ENCODE measurements at places on chromosomes 11 and 22.

- DNase-seq = no peak
Measured at GRCh38 chr22:45962756-45963324, 14.1 kb downstream of the WNT7B start.

GRCh38 chr22:19943082-19944026, 1.7 kb upstream of the TXNRD2 start:
- no peak for DNase-seq

GRCh38 chr11:73649206-73649605, 2.8 kb downstream of the PLEKHB1 start:
- DNase-seq = no peak

DNA sequence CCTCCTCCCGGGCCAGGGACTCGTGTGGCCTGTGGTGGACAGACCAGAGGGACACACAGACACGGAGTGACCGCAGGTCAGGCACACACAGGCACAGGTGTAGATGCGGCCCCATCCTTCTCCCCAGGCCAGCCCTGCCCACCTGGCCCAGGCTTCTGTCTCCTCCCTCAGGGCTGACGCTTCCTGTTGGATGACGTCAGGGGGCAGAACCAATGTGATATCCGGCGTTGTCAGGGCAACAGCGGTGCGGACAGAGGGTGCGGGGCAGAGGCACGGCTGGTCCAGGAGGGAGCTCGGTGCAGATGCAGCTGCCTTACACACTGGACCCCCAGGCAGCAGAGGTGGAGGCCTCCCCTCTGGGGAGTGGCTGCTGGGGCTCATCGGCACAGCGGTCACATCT, 2.9 kb upstream of the TUBGCP6 start:
- DNase-seq = no peak

DNA sequence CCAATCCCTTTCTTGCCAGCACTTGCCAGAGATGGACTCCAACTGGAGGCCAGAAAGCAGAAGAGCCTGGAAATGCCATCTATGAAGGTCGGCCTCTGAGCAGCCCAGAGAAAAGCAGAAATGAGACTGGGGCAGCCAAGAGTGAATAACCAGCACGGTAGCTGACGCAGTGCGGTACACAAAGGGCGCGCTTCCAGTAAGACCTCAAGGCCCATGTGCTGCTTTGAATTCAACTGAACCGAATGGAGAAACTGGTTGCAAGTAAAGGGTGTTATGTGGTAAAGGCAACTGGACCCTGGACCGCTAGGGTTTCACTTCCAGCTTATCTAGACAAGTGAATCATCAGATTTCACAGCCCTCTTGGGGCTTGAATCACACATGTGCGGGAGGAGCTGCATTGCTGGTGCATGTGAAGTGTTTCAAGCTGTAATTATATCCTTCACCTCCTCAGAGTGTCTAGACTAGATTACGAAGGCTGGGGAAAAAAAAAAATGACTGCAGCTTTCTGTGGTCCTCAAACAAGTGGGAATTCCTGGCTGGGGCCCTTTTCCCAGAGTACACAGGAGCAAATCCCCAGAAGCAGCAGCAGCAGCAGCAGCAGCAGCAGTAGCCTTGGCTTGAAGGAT, 128.9 kb downstream of the CCDC34 start:
- no peak for DNase-seq

DNA sequence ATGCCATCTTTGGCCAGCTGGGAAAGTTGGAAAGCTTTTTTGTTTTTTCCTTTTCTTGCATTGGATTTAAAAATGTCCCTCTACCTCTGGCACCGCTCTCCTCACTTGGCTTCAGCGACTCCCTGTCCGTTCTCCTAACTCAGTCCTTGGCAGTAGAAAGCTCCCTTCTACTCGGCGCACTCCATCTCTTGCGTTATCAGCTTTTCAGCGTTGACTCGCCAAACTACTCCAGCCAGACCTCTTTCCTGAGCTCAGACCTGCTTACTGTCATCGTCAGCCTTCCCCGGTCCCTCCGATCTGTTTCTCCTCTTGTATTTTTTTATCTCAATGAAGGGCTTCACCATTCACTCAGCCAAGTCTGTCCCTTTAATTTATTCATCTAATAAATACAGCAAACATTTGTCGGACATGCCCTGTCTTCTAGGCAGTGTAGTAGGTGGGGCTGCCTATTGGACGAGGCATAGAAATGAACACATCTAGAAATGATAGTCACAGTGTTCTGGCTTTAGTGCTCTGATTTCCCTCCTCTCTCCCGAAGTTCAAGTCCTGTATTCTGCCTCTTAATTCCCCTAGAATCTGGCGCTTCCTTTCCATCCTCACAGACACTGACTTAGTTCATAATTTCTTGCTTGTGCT, 839 bp downstream of the CEP164 start:
- DNase-seq = no peak

GRCh38 chr11:111463276-111463675, 48.9 kb downstream of the BTG4 start:
- no peak for DNase-seq

DNA sequence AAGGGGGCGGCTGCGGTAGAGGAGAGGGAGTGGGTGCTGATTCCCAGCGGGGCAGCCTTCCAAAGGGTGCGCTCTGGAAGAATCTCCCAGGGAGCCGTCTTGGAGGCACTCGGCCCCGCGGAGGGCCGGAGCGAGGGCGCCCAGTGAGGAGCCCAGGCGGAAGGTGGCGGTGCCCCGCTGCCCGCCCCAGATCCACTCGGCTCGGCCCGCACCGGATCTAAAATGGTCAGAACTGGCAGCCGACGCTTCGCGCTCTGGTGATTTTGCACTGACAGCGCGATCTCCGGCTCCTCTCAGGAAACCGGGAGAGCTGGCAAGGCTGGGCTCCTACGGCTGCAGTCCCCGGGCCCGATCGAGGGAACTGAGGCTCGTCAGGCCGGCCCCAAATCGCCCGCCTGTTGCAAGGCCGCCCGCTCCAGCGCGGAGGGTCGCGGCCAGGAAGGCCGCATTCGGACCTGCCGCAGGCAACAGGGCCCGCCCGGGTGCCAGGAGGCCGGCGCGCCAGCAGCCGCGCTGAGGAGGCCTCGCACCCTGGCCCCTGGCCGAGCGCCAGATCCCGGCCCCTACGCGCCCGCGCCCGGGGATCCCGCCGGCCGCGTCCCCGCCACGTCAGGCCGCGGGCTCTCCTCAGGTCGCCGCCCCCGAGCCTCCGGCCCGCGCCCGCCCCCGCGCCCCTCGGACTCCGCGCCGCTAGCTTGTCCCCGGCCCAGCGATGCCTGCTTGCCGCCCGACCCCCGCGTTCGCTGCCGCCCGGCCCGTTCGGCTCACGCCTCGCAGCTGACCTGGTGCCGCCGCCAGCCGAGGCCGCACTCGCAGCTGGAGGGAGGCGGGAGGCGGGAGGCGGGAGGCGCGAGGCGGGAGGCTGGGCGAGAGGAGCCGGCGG, at the start of gene KLHL22:
KLHL22 (minus strand) TSS at position 818 of the 883 bp plus-strand sequence. CDS start 6,584 bp downstream, outside the sequence.
- DNase-seq = no peak

DNA sequence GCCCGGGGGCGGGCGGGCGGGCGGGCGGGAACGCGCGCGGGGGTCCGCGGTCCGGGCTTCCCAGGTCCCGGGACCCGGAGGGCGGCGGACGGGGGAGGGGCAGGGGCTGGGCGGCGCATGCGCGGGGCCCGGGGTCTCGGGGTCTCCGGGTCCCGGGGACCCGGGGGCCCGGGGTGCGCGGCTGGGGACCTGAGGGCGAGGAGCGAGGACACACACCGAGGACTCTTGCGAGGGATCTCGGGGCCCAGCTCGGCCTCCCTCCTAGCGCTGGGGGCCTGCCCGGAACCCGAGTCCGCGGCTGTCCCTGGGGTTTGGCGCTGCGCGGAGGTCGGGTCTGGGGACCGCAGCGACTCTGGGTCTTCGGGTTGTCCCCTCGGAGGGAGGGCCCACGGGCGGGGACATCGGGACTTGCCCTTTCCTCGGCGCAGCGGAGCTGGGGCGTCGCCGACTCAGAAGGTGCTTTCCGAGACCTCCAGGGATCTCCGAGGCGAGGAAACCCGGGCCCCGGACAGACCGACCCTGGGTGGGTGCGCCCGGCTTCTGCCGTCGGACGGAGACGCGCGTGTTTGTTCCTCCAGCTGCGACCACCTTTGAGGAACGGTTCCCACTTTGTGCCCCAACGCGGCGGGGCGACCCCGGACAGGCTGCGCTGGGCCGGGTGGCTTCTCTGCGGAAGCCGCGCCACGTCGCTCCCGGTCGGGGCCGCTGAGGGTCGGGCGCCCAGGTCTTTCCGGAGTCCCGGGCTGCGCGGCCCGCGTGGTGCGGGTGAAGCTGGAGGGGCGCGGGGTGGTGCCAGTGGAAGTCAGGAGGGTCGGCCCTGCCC, 540 bp downstream of the PPARA start:
- peak; percentile 86 for DNase-seq

- no peak for DNase-seq
Measured at GRCh38 chr11:61727401-61727811, 25.0 kb upstream of the MYRF start.

DNA sequence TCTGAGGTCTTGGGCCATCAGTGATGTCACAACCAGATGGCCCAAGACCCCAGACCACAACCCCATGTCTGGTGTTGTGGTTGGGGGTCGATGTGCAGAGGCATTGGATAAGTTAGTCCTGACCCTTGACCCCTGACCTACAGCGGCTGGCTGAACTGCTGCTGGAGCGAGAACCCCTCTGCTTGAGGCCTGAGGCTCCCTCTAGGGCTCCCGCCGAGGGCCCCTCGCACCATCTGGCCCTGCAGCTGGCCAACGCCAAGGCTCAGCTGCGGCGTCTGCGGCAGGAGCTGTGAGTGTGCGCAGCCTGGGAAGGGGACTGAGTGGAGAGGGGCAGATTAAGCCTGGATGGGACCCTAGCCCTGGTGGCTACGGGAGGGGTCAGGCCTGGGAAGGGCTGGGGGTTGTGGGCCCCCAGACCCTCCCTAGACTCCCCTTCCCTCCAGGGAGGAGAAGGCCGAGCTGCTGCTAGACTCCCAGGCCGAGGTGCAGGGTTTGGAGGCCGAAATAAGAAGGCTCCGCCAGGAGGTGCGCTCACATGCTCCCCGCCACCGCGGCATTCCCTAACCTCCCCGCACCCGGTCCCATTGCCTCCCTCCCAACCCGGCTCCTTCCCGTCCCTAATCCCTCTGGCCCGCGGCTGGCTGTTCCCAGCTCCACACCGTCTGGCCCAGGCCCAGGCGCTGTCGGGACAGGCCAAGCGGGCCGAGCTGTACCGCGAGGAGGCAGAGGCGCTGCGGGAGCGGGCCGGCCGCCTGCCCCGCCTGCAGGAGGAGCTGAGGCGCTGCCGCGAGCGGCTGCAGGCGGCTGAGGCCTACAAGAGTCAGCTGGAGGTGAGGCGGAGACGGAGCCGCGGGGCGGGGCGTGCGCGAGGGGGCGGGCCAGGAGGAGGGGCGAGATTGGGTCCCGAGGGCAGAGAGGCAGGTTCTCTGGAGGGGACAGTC, 2.1 kb downstream of the CCDC88B start:
- peak; percentile 90 for DNase-seq

GRCh38 chr22:45240104-45240809, 437 bp downstream of the KIAA0930 start:
- DNase-seq = no peak

DNA sequence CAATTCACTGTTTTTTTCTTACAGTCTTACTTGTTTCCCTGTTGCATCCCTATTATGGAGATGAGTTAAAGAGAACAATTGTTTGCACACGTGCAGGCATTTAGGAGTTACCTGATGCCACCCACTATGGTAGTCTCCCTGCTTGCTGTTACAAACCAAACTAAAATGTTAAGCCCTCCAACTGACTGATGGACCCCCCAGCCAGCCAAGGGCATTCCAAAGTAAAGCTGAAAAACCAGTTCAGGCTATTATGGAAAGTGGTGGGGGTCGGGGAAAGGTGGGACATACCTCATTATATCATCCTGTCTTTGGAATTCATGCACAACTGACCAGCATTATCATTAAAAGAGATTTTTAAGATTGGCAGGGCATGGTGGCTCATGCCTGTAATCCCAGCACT, 47.0 kb upstream of the GNAZ start:
- DNase-seq = no peak

- DNase-seq = no peak
Measured at GRCh38 chr22:43377896-43378704, 33.7 kb upstream of the MPPED1 start.

GRCh38 chr11:78295991-78296930, 107.5 kb downstream of the USP35 start:
- DNase-seq = no peak

GRCh38 chr11:71200172-71200716, 52.1 kb downstream of the SHANK2 start:
- no peak for DNase-seq

GRCh38 chr22:44735518-44736428, 16.6 kb upstream of the ARHGAP8 start:
- DNase-seq = peak; percentile 91

- DNase-seq = no peak
Measured at GRCh38 chr11:34448223-34448994, 9.7 kb downstream of the CAT start.

DNA sequence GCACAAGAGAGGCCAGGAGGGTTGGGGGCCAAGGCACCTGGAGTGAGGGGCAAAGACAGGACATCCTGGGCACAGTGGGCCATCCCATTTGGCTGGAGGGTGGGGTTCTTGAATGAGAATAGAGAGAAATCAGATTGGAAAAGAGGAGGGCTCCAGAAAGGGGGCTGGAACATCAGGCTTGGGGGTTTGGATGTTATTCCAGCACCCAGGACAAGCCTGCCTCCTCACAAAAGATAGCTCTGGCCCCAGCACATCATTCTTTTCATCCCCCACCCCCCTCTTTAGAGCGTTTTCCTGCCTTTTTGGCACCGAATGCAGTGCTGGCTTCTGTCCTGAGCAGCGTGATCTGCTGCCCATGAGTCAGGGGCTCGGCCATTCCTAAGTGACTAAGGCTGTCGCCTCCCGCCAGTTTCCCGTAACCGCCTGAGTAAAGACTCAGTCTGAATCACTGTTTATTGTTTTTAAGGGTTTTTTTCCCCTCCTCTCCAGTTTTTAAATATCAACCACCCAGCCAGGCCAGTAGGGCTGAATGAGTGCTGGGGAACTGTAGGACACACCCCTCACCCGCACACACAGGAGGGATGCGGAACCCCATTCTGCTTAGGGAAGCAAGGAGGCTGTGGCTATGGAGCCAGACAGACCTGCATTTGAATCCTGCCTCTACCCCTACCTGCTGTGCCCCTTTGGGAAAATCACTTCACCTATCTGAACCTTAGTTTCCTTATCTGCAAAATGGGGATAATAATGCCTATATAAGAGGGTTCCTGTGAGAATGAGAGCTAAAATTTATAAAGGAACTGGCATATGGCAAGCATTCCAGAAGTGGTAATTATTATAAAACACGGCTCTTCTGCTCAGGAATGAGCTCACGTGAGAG, 32.4 kb upstream of the NAV2 start:
- no peak for DNase-seq

DNA sequence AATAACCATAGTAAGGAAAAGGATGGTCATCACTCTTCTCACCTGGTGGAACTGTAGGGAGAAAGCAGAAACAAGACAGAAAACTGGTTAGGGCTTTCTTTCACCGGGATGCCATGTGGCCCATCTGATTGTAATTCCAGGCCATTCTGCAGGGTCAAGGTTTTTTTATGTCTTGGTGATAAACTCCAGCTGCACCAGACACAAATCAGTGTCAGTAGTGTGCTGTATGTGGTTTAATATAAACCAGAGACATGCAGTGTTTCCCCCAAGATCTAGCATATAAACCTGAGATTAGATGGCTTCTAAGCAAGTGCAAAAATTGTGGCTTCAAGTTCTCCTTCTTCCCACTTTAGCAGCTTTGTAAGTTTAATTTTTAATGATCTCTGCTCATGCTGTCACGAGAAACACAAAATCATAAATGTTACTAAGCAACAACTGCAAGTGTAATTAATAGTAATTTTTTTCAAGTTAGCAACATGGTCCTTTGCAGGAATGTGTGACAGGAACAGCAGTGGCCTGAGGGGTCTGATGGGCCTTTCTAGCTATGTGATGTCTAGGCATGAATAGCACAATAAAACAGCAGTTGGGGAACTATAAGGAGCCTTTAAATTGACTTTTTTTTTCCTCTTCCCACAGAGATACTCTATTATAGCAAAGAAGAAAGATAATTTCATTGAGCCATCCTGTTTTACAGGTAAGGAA, 41.6 kb downstream of the BDNF start:
- DNase-seq = no peak

All from CD4-positive, alpha-beta T cell (primary cell).